ENCODE measurements at places on chromosomes 6 and 20. TPM values are rescaled to one million over a fixed set of nuclear protein-coding genes. Genes with fewer than 3 reads are reported as not detected.

The ACAT2 gene
- 110 TPM for total RNA-seq

The C6orf58 gene
- total RNA-seq = not detected

The CNR1 gene
- total RNA-seq = 246 TPM

The TUBB2B gene
- 0.33 TPM for total RNA-seq

The ULBP2 gene
- 2.6 TPM for total RNA-seq

The BPIFB2 gene
- total RNA-seq = not detected

The AKIRIN2 gene
- 129 TPM for total RNA-seq

The ZBP1 gene
- 1.5 TPM for total RNA-seq

The CSNK2B gene
- total RNA-seq = 254 TPM

The ETV7 gene
- total RNA-seq = not detected

The KCNB1 gene
- total RNA-seq = not detected

The GSTA2 gene
- not detected for total RNA-seq

The DACT2 gene
- not detected for total RNA-seq
